Natural killer cell (primary cell): ENCODE measurements at places on chromosomes 12 and 14.

- H3K4me1 ChIP-seq = no peaks in the 10 kb centered on the region
- no peaks in the 10 kb centered on the region for H3K36me3 ChIP-seq
- H3K27ac ChIP-seq = no peak overlapping the region
- peak; percentile 84 for DNase-seq
- no peak overlapping the region for H3K4me3 ChIP-seq
Measured at GRCh38 chr12:24991209-24992049, 42.5 kb upstream of the BCAT1 start.

- H3K36me3 ChIP-seq = no peaks in the 10 kb centered on the region
- H3K27me3 ChIP-seq = no peaks in the 10 kb centered on the region
- no peak overlapping the region for H3K4me3 ChIP-seq
- peaks cover 4% of the 10 kb centered on the region for H3K4me1 ChIP-seq
- H3K27ac ChIP-seq = no peak overlapping the region
Measured at GRCh38 chr12:50589650-50590435, 85.1 kb downstream of the DIP2B start.

DNA sequence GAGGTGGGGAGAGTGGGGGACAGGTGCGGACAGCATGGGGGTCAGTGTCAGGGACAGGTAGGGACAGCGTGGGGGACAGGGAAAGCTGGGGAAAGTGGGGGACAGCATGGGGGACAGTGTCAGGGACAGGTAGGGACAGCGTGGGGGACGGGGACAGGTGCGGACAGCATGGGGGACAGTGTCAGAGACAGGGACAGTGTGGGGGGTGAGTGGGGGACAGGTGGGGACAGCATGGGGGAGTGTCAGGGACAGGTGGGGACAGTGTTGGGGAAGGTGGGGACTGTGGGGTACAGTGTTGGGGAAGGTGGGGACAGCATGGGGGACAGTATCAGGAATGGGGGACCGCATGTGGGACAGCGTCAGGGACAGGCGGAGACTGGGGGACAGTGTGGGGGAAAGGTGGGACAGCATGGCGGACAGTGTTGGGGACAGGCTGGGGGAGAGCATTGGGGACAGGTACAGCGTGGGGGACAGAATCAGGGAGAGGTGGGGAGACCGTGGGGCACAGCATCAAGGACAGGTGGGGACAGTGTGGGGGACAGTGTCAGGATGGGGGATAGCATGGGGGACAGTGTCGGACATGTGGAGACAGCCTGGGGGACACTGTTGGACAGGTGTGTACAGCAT is 96.1 kb downstream of the TMEM121 start:
- H3K27me3 ChIP-seq = no peaks in the 10 kb centered on the region
- no peak overlapping the region for H3K4me3 ChIP-seq
- no peak for DNase-seq
- H3K36me3 ChIP-seq = no peaks in the 10 kb centered on the region
- no peak overlapping the region for H3K27ac ChIP-seq
- no peaks in the 10 kb centered on the region for H3K4me1 ChIP-seq

DNA sequence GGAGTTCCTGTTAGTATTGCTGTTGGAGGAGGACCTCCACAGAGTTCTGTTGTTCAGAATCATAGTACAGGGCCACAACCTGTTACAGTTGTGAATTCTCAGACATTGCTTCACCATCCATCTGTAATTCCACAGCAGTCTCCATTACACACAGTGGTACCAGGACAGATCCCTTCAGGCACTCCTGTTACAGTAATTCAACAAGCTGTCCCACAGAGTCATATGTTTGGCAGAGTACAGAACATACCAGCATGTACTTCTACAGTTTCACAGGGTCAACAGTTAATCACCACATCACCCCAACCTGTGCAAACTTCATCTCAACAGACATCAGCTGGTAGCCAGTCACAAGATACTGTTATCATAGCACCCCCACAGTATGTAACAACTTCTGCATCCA is 120.8 kb downstream of the ARID2 start:
- peaks cover 63% of the 10 kb centered on the region for H3K36me3 ChIP-seq
- H3K4me3 ChIP-seq = no peak overlapping the region
- no peak for DNase-seq

DNA sequence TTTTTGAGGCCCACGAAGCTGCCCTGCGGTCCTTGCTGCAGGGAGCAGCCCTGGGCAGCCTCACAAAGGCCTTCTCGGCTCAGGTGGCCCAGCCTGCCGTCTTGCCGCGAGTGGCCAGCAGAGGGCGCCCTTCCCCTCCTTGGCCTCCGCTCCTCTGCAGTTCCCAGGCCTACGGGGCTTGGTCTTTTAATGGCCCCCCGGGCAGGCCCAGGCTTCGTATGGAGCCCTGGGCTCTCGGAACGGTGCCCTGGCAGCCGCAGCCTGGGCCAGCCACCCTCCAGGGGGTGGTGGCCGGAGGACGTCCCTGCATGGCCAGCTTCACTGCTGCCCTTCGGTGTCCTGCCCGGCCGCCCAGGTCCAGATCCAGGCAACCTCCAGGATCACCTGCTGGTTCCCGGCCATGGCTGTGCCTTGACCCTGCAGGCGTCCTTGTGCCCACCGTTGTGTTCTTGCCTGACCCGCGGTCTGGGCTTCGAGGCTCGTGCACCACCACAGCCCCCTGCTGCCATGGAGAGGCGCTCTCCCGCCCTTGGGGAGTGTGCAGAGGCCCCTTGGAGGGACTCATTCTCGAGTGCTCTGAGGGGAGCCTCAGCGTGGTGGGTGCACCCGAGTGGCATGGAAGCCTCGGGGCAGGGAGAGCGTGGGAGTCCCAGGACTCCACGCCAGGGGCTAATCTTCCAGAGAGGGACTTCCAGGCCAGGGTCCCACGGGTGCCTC is 9.4 kb downstream of the ASPG start:
- peak; percentile 73 for DNase-seq
- H3K36me3 ChIP-seq = no peaks in the 10 kb centered on the region
- H3K27ac ChIP-seq = no peak overlapping the region
- peaks cover 11% of the 10 kb centered on the region for H3K4me1 ChIP-seq
- no peaks in the 10 kb centered on the region for H3K27me3 ChIP-seq
- H3K4me3 ChIP-seq = no peak overlapping the region

GRCh38 chr14:88040146-88040545 is 35.2 kb downstream of the GPR65 start:
- H3K36me3 ChIP-seq = no peaks in the 10 kb centered on the region
- DNase-seq = no peak
- H3K27me3 ChIP-seq = no peaks in the 10 kb centered on the region
- H3K27ac ChIP-seq = no peak overlapping the region

DNA sequence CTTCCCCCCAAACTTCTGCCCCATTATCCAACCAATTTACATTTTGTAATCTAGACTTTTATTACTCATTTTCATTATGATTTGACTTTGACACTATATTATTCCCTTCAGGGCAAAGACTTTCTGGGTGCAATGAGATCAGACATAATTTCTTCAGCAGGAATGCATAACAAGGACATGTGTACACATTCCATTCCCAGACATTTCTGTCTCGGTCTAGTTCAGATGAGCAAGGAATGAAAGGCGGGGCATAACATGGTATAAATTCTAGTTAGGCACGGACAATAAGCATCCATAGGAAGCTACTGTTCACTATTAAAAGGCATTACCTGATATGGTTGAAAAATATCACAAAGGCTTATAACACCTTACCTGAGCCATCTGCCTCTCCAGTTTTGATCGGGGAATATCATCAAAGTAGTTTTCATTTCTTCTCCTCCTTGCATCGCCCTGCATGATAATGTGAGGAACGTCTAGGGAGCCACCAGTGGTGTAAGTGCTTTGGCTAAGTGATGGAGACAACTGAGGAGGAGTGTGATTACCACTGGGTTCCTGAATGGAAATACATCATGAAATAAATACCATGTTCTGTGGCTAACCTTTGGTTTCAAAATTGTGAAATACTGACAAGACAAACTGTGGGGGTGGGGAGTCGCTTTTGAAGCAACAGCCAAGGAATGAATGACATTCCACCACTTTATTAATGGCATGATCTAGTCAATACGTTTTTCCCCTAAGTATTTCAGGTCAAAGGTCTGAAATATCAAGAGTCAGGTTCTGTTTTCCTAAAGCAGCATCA is 183.9 kb downstream of the APAF1 start:
- no peak overlapping the region for H3K4me3 ChIP-seq
- H3K4me1 ChIP-seq = no peaks in the 10 kb centered on the region
- no peaks in the 10 kb centered on the region for H3K27me3 ChIP-seq
- no peaks in the 10 kb centered on the region for H3K36me3 ChIP-seq
- DNase-seq = no peak
- no peak overlapping the region for H3K27ac ChIP-seq

DNA sequence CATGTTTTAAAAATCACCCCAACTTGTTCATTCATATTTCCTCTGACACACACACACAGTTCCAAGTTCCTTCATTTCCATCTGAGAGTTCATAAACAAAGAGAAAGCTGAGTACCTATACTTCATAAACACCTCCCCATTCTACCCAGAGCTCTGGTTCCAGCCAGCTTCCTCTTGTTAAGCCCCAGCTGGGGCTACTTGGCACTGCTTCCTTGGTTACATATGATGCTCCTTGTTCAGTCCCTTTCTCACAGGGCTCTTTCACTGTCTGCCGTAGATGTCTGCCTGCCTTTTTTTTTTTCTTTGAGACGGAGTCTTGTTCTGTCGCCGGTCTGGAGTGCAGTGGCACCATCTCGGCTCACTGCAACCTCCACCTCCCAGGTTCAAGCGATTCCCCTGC is 77.5 kb downstream of the COX16 start:
- H3K27me3 ChIP-seq = no peaks in the 10 kb centered on the region
- no peak for DNase-seq
- no peak overlapping the region for H3K4me3 ChIP-seq

DNA sequence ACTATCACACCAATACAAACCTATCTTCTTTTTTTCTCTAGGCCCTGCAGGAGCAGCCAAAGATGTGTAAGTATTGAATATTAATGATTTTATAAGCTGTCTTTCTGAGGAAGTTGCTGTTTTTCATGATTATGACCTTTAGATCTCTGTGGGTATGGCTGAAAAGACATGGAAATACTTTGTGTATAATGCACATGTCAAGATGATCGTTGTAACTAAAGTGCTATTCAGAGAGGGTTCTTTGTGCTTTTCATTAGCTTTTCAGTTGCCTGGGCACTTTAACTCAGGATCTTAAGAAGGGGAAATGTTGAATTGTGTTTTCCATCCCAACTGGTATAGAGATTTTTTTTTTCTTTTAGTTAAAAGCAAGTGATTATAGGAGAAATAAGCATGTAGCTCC is 18.1 kb downstream of the C12orf75 start:
- H3K36me3 ChIP-seq = no peaks in the 10 kb centered on the region
- DNase-seq = no peak
- no peak overlapping the region for H3K4me3 ChIP-seq
- H3K27ac ChIP-seq = no peak overlapping the region
- peaks cover 14% of the 10 kb centered on the region for H3K4me1 ChIP-seq
- no peaks in the 10 kb centered on the region for H3K27me3 ChIP-seq

GRCh38 chr12:42767326-42767954 is 177.9 kb upstream of the PRICKLE1 start:
- H3K4me1 ChIP-seq = no peaks in the 10 kb centered on the region
- no peak for DNase-seq
- no peak overlapping the region for H3K4me3 ChIP-seq
- no peaks in the 10 kb centered on the region for H3K36me3 ChIP-seq

DNA sequence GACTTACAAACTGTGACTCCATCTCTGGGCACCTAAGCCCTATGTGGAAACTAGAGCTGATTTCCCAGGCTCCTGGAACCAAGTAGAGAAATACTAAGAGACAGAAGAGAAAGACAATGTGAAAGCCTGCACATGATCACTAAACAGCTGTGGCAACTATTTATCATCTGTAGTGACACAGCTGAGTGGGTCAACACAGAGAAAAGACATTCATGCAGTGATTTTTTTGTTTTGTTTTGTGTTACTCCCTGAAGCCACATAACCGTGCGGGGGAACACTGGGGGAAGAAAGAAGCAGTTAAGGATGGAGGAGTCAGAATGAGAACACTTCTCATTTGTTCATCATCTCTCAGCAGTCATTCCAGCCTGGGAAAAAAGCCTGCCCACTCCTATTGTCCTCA is 1.5 kb downstream of the PRR4 start:
- H3K27ac ChIP-seq = no peak overlapping the region
- no peak overlapping the region for H3K4me3 ChIP-seq
- DNase-seq = no peak
- H3K4me1 ChIP-seq = peaks cover 11% of the 10 kb centered on the region
- H3K36me3 ChIP-seq = no peaks in the 10 kb centered on the region
- no peaks in the 10 kb centered on the region for H3K27me3 ChIP-seq

DNA sequence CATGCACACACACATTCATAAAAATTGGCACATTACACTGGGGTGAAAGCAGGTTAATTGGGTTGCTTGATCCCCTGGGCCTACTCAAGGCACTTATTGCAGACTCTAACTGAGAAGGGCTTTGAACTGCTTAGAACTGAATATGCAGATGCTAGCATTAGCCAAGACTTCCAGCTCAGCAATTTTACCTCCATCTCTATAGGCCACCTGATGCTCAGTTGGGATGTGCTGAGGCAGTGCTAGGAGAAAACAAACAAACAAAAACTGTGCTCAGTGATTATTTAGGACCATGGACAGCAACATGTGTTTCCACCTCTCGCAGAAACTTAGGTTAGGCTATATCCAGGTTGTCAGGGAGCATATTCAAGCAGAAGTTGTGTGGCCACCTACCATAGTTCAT is 124.8 kb upstream of the WSCD2 start:
- H3K4me3 ChIP-seq = no peak overlapping the region
- peak; percentile 3 for DNase-seq
- H3K27me3 ChIP-seq = no peaks in the 10 kb centered on the region
